ENCODE measurements at places on chromosomes 13 and 19.

GRCh38 chr13:62635161-62635560 lies 1219.5 kb upstream of the PCDH20 start:
- no peak for DNase-seq

- no peak for DNase-seq
These were observed 449.8 kb downstream of the DACH1 start for GRCh38 chr13:71417205-71417604.

DNA sequence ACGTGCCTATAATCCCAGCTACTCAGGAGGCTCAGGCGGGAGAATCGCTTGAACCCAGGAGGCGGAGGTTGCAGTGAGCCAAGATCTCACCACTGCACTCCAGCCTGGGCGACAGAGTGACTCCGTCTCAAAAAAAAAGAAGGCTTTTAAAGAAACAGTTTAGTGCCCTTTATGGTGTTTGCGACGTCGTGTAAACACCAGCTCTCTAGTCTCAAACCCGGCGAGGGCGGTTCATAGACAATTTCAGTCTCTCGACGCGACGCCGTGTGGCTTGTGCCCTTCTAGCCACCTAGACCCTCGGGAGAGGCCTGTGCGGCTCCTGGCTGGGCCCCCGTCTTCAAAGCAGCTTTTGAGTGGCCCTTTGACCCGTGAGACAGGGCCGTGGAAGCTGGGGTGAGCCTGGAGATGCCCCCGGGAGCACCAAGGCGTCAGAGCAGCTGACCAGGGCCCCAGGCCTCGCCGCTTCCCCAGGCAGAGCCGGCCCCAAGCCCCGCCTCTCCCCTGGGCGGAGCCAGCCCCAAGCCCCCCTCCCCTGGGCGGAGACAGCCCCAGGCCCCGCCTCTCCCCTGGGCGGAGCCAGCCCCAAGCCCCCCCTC lies 5.0 kb upstream of the MADCAM1 start:
- no peak for DNase-seq

- no peak for DNase-seq
These were observed 50.0 kb downstream of the STARD13 start for GRCh38 chr13:33235564-33235963.

- DNase-seq = no peak
These were observed at the start of gene MISP3 for GRCh38 chr19:14072535-14073260. MISP3 (plus strand) TSS chr19:14072786; CDS start chr19:14073310, 524 bp downstream.

- DNase-seq = no peak
These were observed 20.3 kb upstream of the GAS6 start for GRCh38 chr13:113883921-113884804.

- no peak for DNase-seq
These were observed 73.8 kb downstream of the CCDC70 start for GRCh38 chr13:51935326-51936171.

GRCh38 chr19:19149435-19149834 lies 11.2 kb upstream of the TMEM161A start:
- no peak for DNase-seq

DNA sequence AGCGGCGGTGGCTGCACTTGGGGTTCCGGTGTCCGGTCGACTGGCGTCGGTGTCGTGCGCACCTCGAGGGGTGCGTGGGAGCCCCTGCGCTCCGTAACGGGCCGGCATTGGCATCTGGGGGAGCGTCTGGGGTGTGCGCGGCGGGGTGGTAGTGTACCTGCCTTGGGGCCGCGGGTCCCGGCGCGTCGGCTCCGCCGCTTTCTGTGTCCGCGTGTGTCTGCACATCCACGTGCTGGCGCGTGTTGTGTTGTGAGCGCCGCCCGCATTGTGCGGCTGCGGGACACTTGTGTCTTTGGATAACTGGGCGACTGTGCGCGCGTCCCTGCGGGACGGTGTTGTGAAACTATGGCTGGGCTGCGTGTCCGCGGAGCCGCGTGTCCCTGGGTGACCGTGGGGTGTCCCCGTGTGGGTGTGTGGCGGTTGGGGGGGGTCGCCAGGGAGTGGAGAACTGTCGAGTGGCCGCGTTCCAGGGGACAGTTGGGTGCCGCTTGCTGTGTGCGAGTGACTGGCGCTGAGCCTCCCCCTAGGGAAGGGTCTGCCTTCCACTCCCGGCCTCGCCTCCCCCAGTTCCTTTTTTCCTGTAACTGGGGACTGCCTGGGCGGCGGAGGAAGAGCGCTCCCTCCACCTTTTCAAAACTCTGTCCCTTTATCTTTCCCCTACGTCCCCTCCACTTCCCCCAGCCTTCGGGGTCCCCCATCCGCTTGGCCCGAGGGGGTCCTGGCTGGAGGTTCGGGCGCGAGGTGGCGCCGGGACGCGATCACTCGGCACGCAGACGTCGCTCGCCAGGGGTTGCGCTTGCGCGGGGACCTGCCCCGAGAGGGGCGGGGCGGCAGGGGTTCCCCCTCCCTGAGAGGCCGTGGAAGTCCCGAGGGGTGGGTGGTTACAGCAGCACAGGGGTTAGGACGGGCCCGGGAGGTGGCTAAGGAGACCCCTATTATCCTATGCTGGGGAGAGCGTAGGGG lies 5.7 kb upstream of the NFIC start:
- DNase-seq = peak; percentile 61

DNA sequence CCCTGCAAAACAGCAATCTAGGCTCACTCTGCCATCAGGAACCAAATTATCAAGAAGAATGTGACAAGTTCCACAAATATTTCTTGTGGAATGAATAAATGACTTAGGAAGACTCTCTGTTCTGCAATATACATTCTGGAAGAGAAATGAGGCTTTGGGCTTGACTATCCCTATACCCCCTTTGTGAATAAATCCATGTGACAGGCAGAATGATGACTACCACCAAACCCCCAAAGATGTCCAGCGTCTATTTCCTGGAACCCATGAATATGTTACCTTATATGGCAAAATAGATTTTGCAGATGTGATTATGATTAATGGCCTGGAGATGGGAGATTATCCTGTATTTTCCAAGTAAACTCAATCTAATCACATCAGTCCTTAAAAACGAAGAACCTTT lies 139.3 kb downstream of the ENOX1 start:
- DNase-seq = no peak

GRCh38 chr19:44871809-44872208 lies 19.2 kb upstream of the TOMM40 start:
- no peak for DNase-seq

DNA sequence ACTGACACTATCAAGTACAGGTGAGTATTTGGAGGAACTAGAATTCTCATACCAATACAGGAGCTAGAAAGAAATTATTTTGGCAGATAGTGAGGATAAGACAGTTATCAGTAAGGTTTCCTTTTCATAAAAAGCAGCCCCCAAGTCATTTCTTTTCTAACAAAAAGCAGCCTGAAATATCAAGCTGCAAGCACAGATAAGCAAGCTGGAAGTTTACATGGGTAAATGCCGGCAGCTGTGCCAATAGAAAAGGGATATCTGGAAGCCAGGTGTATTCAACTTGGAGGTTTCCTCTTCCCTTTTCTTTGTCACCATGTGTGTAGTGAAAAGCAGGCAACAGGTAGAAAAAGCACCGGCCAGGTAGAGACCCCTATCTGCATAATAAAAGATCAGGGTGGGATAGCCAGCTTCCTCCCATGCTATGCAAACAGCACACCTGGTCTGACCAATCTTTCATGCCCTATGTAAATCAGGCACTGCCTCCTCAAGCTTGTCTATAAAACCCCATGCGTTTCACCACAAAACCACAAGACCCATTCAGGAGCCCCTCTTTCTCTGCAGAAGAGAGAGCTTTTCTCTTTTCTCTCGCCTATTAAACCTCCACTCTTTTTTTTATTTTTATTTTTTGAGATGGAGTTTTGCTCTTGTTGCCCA lies 22.9 kb downstream of the CYP4F2 start:
- no peak for DNase-seq

GRCh38 chr19:20662421-20663105 lies 1.2 kb upstream of the ZNF626 start:
- no peak for DNase-seq

DNA sequence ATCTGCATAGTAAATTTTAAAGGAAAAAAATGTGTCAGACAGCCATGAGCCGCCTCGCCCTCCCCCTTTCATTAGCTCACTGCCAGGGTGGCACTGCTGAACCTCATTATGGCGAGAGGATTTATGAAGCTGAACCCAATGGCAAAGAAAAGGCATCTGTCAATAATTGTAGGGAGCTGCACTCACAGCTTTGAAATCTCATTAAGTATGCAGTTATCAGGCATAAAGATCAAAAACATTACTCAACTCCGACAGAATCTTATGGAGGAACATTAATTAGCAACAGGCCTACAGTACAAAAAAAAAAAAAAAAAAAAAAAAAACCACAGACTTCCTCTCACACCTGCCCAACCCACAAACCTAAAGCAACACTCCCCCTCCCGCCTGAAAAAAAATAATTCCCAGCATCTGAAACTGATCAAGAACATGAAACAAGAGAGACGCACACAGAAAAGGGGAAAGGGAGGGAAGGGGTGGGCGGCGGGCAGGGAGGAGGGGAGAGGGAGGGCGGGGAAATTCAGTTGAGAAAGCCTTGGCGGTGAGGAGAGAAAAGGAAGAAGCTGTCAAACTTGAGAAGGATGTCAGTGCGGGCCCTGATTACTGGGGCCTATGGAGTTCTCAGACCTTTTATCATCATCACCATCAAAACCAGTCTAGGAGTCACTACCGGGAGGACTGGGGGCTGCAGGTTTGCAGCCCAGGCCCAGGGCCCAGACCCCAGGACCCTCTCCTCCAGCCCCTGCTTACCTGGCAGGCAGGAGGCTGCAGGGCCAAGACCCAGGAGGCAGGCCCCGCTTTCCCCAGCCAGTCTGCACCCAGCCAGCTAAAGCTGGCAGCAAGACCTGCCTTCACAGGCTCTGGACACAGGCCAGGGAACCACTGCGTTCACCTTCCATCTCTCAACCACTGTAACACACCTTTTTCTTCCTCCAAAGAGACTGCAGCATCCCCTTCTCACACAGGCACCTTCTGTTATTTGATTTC lies 8.9 kb downstream of the TSHZ3 start:
- peak; percentile 14 for DNase-seq

DNA sequence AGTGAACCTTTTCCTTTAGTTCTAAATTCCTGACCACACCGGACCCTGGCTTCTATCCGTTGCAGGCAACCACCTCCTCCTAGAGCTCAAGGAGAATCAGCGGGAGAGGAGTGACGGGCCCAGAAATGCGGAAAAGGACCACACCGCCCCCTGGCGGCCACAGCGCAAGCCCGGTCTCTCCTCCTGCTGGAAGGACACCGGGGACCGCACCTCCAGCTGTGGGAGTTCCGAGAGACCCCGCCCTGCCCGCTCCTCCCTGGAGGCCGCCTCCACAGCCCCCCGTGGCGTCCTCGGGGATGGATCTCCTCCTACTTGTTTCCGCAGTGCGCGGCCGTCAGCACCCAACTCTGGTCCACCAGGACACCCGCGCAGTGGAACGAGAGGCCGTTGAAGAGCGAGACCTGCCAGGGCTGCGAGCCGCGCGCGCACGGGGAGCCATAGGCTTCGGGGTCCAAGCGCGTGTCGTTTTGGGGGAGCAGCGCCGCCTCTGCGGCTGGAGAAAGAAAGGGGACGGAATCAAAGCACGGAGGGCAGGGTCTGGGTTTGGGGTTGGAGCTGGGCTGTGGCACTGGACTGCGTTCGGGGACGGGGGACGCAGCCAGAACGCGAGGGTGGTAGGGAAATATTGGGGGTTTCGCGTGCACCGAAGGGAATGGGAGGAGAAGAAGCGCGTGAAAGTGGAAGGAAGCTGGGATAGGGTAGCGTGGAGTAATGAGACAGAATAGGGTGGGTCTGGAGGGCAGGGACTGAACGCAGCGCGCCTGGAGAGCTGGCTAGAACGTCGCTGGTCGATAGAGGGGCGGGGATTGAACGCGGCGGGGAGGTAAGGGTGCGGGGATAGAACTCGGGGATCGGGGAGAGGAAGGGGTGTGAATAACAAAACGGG lies 2.5 kb downstream of the KLK10 start:
- peak; percentile 5 for DNase-seq

DNA sequence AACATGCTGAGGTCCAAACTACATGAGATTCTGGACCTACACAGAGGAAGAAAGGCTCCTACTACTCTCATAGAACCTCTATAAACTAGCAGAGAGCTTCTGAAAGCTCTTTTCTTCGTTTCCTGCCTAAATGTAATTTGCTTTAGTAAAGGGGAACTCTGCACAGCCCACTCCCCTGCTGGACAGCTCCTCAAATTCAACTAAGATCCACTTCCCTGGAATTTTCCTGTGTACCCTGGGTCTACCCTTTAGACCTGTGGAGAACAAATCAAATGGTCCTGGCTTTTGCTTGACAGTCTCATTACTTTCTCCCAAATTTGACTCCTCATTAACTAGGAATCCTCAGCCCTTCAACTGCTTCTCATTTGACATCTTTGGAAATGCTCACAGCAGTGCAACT lies 3.5 kb upstream of the DCLK1 start:
- DNase-seq = no peak

GRCh38 chr13:32976912-32977311 lies 39.3 kb upstream of the KL start:
- DNase-seq = no peak

DNA sequence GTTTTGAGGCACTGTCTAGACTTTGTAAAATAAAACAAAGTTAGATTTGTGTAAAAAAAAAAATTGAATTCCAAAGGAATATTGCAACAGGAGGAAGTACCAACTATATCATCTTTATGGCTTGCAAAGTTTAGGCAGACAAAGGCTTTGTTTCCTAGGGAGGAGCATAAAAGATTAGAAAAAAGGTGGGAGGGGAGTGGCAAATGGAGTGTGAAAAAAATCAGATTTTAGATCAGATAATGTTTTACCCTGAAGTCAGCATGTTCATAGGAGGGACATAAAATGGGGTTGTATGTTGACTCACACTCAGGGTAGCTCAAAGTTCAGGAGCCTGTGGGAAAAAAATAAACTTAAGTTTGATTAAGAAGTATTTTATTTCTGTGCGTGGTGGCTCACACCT lies 3.7 kb downstream of the ZNF85 start:
- DNase-seq = no peak

DNA sequence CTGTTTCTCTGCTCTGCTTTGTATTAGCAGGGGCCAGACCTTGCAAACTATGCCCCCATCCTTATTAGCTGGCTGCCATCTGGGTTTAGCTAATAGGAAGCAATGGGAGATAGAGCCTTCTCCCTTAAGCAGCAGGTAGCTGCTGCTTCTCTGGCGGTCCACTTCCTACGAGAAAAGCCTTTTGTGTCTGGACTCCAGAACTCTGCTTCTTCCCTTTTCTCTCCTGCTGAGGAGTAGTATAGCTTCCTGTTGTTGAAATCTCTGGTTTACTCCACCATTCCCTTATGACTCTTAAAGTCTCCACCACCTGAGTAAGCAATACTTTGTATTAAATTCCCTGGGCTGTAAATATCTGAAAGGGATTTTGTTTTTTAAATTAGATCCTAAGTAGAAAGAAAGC lies 147.1 kb downstream of the DNAJC15 start:
- no peak for DNase-seq

DNA sequence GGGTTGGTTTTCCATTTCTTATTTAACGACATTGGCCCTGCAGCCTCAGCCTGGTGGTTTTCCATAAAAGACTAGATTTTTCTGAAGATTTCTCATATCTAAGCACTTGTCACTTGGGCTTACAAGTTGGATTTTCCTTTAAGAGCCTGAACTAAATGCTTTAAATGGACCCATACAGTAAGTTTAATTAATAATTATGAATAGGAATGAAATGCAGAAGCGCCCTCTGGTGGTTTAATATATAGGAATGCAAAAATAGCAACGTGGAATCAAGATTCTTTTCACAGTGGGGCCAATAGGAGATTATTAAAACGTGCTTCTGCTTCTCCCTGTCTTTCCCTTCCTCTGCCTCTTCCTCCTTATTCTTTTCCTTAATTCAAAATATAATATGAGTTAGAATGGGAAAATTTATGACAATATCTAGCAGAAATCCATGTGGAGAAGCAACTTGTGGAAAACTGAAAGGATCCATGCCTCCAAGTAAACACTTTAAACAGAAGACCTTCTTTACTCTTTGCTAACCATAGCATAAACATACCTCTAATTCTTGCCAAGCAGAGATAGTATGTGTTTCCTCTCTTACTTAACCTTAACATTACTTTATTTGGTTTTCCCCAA lies 324.0 kb downstream of the GPC5 start:
- DNase-seq = no peak

All from effector CD4-positive, alpha-beta T cell (primary cell).